ENCODE measurements at places on chromosomes 7 and 10.
A peak's percentile ranks its signal among the peaks of the same experiment; 100 is the strongest.

- DNase-seq: no peak
Measured at GRCh38 chr10:103442031-103442461, 10.1 kb downstream of the CALHM2 start.

- no peak for DNase-seq
Measured at GRCh38 chr10:74813381-74814259, 12.8 kb upstream of the KAT6B start.

DNA sequence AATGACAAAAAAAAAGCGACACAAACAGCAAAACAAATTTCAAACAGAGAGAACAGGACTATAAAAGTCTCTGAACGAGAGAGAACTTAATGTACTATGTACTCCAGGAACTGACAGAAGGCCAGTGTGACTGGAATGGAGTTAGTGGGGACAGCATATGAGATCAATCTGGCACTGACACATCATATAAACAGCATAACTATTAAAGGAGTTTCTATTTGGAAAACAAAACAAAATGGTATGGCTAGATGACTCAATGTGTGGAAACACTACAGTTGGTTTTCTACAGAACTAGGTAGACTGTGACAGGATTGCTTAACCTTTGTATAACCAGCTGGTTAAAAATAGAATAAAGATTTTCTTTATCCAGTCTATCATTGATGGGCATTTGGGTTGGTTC lies 232.9 kb upstream of the KAT6B start:
- DNase-seq: no peak

GRCh38 chr10:98848361-98848760 lies 387.3 kb downstream of the HPSE2 start:
- DNase-seq: no peak

GRCh38 chr10:102804382-102805055 lies 32.7 kb downstream of the CYP17A1 start:
- no peak for DNase-seq

DNA sequence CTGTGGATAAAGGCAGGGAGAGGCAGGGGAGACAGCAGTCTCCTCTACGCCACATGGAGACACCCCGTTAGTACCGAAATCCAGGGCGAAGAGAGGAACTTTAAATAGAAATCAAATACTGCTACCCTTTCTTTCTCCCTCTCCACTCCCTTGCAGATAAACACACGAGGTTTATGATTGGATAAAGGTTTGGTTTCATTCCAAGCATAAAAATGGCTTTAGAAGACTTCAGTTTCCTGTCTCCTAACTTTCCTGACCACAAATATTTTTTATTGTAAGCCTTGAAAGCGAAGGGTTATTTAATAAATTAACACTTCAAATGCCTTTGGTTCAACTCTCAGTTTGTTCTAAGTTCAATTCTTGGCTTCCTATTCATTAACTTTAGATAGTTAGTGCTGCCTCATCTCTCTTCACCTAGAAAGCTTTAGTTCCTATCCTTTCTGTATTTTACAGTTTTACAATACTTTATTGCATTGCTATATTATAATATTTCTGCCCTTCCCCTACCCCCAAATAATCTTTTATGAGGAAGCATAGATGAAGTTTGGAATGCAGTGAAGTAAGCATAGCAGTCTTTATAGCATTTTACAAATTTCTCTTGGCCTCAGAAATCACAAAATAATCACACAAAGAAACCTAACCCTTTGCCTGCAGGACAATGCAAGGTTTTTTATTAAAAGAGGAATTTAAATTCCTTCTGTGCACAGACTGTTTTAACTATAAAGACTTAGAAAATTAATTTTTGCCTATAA lies 31.5 kb upstream of the ARID5B start:
- no peak for DNase-seq

- peak; percentile 10 for DNase-seq
Measured at GRCh38 chr7:1679326-1679965, 9.4 kb downstream of the ELFN1 start.

DNA sequence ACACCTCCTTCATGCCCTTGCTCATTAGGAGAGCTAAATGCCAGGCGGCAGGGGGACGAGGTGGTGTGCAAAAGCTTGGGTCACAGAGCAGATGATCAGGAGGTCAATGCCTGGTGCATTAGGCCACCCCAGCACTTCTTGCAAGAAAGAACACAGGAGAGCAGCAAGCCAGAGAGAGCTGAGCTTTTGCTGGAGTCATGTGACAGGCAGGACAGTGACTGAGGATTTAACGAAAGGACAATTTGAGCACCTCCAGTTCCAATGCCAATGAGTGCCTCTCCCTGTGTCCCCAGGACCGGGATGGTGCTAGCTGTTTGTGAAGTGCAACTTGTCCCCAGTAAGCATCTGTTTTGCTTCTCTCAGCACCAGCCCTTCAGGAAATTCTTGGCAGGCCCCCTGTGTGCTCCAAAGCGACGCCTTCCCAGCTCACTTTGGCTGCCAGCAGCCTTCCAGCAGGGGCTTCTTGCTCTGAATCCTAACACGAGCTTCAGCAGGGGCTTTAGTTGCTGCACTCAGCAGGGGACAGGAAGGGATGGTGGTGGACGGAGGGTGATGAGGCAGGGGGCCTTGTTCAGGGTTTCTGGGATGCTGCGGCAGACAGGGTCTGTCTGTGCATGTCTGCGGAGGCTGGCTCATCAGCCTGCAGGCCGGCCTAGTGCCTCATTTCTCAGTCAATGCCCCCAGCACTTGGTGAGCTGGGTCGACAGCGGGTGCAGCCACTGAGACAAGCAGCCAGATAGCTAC lies 368.1 kb downstream of the RPS24 start:
- DNase-seq: no peak

GRCh38 chr7:16431646-16432424 lies 10.5 kb upstream of the CRPPA start:
- peak; percentile 22 for DNase-seq

DNA sequence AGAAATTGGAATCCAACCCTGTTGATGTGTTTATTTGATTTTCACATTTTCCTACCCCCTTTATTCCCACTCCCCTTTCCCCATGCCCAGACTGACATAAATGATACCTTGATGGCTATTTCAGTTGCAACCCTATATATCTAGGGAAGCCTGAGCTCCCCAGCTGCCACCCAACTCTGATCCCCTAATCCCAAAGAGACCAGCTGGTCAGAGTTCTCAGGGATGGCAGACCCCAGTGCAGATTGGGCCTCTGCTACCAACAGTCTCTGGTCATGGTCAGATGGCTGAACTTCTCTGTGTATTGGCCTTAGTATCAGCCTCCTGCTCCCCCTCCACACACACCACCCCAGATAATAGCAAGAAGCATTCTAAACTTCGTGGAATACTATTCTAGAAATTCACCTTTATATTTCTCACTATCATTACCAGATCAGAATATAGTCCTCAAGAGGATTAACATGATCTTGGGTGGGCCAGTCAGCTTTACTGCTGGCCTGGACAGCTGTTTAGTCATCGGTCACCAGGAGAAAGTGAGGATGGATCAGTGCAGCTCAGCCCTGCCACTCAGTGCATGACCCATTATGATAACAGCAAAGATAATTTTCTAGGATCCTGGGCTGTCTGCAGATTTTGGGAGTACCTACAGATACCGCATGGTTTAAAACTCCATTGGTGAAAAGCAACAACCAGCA lies 24.5 kb upstream of the BTRC start:
- DNase-seq: no peak

DNA sequence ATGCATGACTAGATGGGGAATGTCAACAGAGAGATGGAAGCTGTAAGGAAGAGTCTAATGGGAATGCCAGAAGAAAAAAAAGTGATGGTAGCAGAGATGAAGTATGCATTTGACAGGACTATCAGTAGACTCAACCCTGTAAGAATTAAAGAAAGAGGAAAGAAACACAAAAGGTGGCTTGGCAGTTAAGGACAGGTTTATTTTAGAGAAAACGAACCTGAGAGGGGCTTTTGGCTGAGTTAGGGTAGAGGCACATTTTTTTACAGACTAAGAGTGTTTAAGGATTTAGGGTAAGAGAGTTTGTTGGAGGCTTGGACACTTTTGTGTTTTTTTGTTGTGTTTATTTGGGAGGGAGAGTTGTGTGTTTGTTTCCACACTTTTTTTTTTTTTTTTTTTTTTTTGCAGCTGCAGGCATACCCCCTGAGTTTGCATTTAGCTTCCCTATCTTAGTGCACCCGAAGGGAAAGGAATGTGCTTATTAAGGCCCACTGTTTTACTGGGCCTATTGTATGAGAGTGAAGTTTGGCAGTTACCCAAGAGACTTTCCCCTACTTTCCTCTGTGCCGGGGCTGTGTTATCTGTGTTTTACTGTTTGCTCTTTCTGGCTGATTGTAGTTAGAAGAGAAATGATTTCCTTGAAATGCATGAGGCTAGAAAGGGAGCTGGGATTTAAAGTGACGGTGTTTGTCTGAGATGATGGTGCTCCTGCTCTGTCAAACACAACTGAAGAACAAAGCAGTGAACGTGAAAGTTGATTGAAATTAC lies 32.0 kb downstream of the NPVF start:
- DNase-seq: no peak

- DNase-seq: no peak
Measured at GRCh38 chr7:44291733-44292419, 33.5 kb downstream of the CAMK2B start.

DNA sequence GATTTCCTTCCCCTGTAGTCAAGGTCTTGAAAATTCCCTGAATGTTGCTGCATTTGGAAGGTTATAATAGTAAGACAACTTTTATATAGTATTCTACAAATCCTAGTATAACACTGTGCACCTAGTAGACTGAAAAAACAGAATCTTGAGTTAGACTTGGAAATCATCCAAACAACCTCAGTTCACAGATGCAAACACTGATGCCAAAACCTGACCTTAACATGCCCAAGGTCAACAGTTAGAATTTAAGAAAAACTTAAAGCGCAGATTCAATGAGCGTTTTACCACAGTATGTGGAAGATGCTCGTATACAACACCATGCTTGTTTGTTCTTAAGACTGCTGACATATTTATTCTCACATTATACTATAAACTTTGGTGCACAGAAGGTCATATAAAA lies 3.0 kb downstream of the PIP4K2A start:
- DNase-seq: no peak

GRCh38 chr7:94258418-94259300 lies 136.0 kb upstream of the COL1A2 start:
- DNase-seq: no peak

- no peak for DNase-seq
Measured at GRCh38 chr10:58275908-58276307, 6.9 kb downstream of the CISD1 start.

DNA sequence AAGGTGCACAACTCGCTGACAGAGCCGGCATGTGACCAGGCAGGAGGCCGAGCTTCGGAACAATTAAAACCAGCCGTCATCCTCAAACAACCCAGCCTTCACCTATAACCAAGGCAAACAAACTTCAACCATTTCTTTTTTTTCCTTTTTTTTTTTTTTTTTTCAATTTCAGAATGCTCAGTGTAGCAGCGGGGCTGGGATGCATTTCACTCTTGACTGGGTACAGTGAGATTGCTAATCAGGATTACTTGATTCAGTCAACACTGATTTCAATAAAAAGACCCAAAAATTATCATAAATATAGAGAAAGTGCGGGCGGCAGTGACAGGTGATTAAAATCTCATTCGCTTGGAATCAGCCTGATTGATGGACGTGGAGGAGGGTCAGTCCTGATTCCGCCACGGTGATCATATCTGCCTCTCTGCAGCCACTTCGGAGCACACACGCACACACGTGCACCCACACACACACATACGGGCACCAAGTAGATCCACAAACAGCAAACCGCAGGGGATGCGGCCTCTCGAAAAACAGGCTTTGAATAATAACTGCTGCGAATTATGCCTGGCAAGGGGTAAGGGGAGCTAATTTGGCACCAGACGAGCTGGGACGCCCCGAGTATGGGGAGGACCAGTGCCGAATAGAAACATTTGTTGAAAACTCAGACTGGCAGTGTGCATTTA lies 31.2 kb downstream of the EBF3 start:
- DNase-seq: no peak

GRCh38 chr10:4450981-4451908 lies 374.8 kb upstream of the AKR1E2 start:
- no peak for DNase-seq

- no peak for DNase-seq
Measured at GRCh38 chr7:4277936-4278335, 404.2 kb upstream of the FOXK1 start.

DNA sequence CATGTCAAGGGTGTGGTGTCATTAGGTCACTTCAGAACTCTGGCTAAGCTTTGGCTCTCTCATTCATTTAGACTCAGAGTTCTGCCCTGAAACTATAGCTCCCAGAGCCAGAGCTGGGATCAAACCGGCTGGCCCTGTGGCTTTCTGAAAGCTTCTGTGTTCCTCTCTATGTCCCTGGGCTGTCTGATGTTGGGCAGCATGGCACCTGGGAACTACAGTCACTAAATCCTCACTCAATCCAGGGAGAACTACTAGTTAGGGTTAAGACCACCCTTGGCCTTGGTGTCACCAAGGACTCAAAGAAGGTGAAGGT lies 13.2 kb downstream of the ATG9B start:
- no peak for DNase-seq

GRCh38 chr7:4774658-4775249 lies 669 bp upstream of the AP5Z1 start:
- DNase-seq: peak; percentile 55

DNA sequence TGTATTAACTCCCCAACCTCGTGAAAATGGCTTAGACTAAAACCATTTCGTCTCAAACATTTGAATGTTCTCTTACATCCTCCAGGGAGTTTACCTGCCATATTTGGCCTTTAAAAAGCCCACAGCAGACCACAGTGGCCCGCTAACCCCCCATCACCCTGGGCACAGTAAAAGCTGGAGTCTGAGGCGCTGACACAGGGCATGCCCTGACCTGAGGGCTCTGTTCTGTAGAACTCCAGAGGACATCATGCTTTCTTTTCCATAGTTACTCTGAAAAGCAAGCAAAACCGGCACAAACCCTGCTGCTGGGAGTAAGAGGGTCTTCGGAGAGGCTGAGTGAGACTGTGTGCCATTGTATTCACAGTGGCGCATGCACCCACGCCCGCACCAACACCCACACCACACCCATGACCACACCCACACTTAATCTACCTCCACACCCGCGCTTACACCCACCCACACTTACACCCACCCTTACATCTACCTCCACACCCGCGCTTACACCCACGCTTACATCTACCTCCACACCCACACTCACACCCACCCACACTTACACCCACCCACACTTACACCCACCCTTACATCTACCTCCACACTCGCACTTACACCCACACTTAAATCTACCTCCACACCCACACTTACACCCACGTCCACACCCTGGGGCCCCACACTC lies 32.1 kb downstream of the LRRC27 start:
- DNase-seq: peak; percentile 89

All from GM10248 (cell line).